ENCODE measurements at places on chromosomes 7 and 10. TPM values are rescaled to one million over a fixed set of nuclear protein-coding genes. Genes with fewer than 3 reads are reported as not detected.

The PRPS1L1 gene
- not detected for total RNA-seq

DNA sequence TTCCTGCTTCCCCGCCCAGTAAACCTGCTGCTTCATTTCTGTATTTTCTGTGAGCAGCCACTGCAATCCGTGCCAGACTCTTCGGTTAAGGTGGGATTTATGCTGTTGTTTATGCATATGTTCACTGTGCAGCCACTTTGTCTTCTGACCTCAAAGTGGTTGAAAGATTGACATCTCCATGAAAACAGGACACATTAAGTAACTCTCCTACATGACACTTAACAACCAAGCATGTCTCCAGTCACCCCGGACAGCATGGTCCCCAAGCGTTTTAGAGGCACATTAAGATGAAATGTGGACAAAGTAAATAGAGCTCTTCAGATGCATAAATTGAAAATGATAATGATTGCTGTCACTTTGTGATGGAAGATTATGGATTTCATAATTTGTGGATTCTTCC is 421.3 kb downstream of the GFRA1 start:
- DNase-seq: no peak

GRCh38 chr10:103660364-103661197 is 167.1 kb downstream of the NEURL1 start:
- no peak for DNase-seq

DNA sequence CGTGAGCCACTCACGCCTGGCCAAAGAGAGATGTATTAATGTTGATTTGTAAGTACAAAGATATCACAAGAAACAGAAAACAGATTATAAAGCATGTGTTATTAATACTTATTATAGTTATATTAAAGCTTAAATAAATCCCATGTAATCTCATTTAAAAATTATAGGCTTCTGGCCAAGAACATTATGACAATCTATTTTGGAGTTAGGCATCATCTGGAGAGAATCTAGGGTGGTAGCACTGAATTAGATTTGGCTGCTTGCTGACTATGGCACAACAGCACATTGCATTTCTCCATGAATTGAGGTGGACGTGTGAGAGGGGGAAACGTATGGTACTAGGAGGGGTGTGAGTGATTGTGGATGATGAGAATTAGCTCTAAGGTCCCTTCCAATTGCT is 16.8 kb upstream of the SLC16A12 start:
- no peak for DNase-seq

The GRID2IP gene
- 0.13 TPM for total RNA-seq

GRCh38 chr10:99906470-99906869 is 103.3 kb downstream of the DNMBP start:
- peak; percentile 42 for DNase-seq

DNA sequence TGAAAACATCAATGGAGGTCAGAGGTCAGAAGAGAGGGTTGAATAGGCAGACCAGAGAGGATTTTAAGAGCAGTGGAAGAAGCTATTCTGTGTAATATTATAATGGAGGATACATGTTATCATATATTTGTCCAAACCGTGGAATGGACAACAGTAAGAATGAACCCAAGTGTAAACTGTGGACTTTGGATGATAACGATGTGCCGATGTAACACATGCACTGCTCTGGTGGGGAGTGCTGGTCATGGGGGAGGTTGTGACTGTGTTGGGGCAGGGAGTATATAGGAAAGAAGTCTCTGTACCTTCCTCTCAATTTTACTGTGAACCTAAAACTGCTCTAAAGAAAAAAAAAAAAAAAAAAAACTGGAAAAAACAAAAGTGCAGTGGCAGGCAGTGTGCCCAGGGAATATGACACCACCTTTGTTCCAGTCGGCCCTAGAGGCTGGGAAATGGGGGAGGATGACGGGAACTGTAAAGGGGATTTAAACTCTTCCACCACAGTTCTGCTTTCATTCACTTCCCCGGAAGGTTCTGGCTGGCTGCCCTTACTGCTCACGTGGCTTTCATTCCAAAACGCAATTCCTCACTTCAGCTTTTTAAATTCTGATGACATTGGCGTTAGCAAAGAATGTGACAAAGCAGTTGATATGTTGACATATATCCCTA is 113.7 kb upstream of the ANKRD1 start:
- DNase-seq: no peak

DNA sequence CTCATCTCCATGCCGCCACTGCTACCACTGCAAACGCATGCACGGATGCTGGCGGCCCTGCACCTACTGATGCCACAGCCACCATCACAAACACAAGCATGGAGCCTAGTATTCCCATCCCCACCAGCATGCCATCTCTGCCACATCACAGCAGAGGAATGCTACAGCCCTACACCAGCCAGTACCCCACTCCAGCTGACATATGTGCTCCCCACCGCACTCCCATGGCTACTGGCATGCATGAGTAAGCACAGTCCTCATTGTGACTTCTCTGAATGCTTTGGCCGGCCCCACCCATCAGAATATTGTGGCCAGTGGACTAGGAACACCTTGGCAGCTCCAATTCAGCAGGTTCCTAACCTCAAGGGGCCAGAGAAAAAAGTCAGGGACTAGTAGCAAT is 705.5 kb downstream of the POM121L12 start:
- no peak for DNase-seq

DNA sequence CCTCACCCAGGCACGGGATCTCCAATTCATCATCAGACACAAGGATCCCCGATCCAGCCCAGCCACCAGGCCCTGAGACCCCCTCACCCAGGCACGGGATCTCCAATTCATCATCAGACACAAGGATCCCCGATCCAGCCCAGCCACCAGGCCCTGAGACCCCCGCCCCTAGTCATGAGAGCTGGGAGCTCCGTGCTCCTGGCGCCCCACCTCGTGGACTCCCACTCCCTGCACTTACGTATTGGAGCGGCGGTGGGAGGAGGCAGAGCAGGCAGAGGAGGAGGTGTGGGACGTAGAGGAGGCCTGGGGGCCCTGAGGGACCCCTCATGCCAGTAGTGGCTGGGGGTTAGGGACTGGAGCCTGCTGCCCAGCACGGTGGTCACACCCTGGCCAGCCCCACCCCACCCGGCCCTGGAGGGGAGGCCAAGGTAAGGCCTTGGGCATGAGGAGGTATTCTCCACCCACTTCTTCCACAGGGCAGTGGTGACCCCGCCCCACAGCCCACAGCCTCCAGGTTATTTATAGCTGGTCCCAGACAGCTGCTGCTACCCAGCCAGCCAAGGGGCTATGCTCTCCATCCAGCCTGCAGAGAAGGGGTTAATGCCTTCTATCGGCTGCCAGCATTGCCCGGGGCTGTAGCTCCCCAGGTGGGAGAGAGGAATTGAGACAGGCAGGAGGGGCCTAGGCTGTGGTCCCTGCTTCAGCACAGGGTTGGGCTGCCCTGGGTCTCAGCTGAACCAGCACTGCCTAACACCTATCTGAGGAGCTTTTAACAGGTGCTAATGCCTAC is 17.6 kb upstream of the CRHR2 start:
- no peak for DNase-seq

GRCh38 chr10:24162206-24162985 is 46.5 kb upstream of the KIAA1217 start:
- no peak for DNase-seq

GRCh38 chr10:14958872-14959220 is 342 bp upstream of the MEIG1 start:
- DNase-seq: no peak

DNA sequence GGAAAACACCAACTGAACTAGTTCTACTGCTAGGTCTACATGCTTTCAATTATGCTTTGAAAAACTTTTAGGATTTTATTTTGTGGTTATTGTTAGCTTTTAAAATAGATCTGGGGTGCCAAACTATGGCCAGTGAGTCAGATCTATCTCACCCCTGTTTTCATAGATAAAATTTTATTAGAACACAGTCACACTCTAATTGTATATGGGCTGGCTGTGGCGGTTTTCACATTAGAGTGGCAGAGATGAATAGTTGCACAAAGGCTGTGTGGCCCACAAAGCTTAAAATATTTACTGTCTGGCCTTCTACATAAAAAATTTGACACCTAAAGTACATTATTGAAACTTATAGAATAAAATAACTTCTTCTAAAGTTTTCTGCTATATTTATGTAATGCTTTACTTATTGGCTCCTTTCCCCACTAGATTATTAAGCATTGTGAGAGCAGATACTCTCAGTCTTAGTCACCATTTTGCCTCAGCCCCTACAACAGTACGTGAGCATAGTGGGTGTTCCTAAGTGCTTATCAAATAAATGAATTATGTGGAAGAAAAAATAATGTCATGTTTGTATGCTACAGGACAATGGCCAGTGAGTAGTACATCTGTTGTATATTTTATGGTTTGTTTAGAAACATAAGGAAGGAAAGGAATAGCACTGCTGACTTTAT is 5.4 kb upstream of the SUV39H2 start:
- DNase-seq: no peak

All from Panc1 (cell line).